ENCODE measurements at places on chromosomes 13 and 19.

DNA sequence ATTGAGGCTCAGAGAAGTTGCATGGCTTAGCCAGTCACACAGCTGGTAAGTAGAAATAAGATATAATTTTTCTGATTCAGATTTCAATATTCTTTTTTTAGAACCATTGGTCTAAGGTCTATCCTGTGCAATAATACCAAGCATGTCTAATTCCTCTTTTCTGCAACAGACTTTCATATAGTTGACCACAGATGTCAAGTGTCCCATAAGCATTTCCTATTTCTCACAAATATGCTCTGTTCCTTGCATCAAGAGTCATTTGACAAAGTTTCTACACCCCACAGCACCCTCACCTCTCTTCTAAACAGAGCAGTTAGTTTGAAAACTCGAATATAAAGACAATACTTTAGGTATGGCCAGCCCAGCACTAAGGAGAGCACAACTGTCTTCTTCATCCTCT lies 26.8 kb upstream of the SACS start:
- DNase-seq: no peak

- peak; percentile 80 for DNase-seq
Observed at GRCh38 chr13:66344805-66345517, 885.2 kb downstream of the PCDH9 start.

DNA sequence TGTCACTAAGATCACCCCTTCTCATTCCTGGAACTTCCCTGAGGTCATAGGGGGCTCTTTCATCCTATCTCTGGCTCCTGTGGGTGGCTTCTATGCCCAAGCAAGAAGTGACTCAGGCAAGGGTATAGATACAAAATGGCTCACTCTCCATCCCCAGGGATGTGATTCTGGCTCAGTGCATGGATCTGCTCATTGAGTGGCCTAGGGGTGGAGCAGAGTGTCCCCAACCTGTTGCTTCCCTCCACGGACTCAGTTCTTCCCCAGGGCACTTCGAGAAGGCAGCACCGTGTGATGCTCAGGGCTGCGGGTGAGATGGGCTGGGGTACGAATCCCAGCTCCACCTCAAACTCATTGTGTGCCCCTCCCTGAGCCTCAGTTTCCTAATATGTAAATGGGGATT lies 136.4 kb downstream of the PTPRS start:
- DNase-seq: no peak

DNA sequence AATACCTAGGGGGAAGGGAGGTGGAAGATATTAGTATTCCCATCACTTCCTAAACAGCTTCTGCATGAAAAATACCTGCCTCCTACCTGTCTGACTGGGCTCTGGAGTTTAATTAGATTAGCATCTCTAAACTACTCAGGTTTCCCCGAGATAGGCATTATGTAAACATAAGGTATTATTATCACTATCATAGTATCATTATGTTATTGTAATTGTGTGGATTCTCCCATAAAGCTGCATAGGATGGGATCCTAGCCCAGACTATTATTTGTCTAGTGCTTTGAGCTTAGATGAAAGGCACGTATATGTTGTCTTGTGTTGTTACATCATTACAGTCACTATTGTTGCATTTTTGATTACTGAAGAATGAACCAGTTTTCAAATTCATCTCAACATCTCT lies 115.2 kb upstream of the SOX21 start:
- no peak for DNase-seq

GRCh38 chr19:39940221-39940833 lies 5.9 kb upstream of the FCGBP start:
- DNase-seq: no peak

GRCh38 chr19:1452802-1453524 lies 3.0 kb downstream of the APC2 start:
- DNase-seq: no peak

DNA sequence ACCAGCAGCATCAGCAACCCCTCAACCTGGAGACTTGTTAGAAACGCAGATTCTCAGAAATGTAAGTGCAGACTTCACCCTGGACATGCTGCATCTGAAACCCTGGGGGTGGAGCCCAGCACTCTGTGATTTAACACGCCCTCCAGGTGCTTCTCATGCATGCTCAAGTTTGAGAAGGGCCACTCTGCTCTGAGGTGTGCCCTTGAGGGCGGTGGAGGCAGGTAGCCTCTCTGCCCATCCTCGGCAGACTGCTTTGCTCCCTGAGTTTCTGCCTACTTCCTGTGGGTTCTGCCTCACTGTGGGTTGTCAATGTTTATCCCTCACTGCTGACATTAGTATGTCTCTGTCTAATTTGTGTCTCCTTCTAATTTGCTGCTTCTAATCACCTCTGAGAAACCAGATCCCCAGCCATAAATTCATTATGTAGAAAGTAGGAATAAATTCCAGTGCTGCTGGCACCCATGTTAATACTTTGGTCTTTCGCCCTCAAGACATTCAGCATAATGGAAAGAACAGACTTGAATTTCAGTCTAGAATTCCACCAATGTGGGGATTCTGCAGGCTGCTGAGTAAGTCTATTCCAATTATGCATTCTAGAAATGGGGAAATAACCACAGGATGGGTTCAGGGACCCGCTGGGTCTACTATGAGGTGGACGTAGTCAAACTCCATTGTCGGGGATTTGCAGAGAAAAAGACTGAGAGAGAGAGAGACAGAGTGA lies 51.3 kb upstream of the CYSLTR2 start:
- no peak for DNase-seq

GRCh38 chr19:12000152-12000981 lies 35.1 kb downstream of the ZNF433 start:
- DNase-seq: no peak

DNA sequence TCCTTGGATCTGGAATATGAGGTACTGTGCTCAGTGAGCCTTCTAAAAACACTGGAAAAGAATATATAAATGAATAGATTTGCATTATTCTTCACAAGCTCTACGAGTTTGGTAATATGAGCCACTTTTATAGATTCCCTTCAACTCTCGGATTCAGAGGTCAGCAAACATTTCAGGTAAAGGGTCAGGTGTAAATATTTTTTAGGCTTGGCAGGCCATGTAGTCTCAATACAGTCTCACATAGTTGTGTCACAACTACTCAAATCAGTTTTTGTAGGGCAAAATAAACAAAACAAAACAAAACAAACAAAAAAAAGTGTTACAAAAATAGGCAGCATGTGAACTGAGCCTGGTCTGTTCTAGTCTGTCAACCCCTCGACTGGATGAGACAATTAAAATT lies 57.4 kb downstream of the PSPC1 start:
- no peak for DNase-seq

DNA sequence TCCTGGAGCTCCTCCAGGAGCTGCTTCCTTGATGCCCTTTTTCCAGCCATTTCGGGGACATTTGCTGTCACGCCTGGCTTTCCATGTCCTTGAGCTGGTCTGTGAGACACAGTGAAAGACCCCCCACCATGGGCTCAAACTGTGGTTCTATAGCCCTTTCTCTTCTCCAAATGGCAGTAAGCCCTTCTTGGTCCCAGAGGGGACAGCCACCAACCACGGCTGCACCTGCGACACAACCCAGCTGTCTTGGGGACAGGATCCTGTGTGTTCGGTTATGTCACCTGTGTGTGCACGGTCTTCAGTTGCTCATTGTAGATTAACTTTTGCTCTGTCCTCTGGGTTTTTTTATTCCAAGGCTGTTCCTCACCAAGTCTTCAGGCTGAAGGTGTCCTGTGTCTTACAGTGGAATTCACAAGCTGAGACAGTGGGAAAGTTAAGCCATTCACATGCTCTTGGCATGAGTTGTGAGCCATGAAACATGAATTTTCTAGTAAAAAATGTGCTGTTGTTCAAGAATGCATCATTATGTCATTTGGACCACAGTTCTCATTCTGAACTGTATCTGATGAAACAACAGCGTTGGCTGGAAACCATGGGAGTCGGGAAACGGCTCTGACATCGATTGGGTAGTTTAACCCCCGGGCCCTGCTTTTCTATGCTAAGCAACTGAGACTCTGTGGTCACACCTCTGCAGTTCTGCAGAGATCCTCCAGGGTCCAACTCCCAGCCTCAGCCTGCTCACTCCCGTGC lies 129.5 kb upstream of the MCF2L start:
- no peak for DNase-seq

DNA sequence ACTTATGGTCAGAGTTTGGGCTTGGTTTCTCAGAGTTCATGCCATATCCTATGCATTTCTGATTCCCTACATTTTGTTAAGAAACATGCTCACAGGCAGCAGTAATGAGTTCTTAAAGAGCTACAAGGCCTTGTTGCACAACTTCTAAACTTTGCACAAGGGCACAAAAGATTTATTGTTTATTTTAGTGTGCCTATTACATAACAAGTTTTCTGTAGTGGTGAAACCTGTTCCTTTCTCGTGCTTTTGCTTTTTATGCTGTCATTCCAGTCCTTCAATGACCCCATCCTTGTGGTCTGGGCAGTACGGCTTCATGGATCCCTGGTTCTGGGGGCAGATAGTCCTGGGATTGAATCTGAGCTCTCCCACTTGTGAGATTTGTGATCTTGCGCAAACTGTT lies 17.8 kb downstream of the ZNF507 start:
- no peak for DNase-seq

GRCh38 chr19:19366434-19367396 lies 38.8 kb upstream of the GATAD2A start:
- DNase-seq: peak; percentile 56

GRCh38 chr19:292951-293350 lies 1.7 kb upstream of the PLPP2 start:
- no peak for DNase-seq

GRCh38 chr13:113794086-113794485 lies 35.1 kb downstream of the TMEM255B start:
- no peak for DNase-seq

- DNase-seq: no peak
Observed at GRCh38 chr19:13705928-13706447, 58.3 kb upstream of the MRI1 start.

- DNase-seq: no peak
Observed at GRCh38 chr19:3097442-3097871, 3.3 kb downstream of the GNA11 start.

DNA sequence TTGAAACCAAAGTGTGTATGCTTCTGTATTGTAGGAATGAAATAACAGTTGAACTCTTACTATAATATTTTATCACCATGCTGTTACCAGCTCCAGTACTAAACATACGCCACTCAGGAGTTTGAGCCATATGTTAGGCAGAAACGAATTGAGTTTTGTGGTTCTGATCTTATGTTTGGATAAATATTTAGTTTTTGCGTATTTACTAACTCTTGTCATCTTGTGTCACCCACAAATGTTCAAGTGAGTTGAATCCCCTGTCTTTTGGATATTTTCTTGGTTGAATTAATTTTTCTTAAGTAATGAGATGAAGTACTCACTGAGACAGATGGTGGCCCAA lies 1.5 kb downstream of the FNDC3A start:
- DNase-seq: no peak

DNA sequence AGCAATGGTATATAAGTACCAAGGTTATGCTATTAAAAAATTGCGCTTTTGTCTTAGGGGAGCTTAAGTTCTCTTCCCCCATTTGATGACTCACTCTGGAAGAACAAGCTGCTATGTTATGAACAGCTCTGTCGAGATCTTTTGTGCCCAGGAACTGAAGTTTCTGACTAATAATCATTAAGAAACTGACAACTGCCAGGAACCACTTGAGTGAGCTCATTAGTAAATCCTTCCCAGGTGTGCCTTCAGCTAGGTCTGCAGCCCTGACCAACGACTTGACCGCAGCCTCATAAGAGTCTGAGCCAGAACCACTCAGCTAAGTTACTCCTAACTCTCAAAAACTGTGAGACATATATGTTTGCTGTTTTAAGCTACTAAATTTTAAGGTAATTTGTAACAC lies 147.8 kb downstream of the SLITRK6 start:
- DNase-seq: no peak

DNA sequence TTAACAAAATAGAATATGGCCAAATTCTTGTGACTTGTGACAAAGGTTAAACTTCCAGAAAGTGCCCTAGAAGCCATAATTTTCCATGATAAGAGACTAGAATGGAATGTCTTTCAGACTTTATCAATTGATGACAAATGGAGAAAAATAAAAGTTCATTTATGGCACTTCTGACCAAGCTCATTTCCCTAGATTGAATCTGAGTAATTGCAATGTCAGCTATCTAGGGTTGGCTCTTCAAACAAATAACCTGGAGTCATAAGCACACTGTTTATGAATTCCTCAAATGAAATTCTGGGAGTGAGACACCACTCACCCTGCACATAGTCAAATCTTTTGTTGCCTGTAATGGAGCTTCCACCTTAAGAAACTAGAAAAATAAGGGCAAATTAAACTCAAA lies 11.4 kb downstream of the ARHGEF7 start:
- DNase-seq: no peak

DNA sequence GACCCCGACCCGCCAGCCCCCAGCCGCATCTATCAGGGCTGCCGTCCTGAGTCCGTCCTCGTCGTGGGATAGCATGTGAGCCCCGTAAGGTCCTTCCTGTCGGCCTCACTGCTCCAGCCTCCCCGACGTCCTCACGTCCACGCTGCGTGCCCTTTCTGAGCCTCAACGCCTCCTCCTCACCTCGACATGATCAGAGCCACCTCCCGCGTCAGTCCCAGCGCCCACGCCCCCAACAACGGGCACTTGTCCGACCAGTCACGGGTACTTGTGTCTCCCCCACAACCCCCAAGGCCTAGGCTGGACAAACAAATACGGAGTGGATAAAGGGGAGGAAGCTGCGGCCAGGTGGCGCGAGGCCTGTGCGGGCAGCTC lies 665 bp downstream of the ZNF497 start:
- no peak for DNase-seq

DNA sequence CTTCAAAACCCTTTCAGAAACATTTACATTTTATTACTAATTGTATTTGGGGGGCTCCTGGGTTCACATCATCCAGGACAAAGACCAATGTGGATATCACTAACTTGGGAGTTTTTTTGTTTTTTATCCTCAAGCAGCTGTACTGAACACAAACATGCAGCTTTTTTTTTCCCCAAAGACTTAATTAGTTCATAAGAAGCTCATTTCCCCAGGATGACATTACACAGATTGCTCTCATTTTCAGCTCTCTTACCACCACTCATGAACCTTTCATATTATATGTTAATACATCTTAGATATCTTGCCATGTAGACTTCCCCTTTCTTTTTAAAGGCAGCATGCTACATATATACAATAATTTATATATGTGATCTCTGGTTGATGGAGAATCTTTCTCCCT lies 118.7 kb upstream of the MAB21L1 start:
- DNase-seq: no peak

DNA sequence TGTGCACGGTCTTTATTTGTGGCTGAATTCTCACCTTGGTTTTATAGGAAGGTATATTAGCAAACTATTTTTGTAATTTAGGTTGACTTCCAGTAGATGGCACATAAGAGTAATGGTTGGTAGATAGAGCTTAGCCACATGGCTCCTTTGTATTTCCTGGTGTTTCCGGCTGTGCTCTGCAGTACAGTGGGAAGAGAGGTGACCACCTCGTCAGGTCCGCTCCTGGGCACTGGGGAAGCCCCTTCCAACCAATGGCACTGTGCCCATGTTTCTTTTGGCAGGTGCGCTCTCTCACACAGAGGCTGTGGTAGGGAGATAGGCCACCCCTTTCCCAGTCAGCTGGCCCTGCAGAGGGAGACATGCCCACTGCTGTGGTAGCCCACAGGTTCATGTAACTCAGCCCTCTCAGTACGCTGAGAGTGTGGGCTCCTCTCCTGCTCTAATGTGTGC lies 74.3 kb upstream of the ATP12A start:
- no peak for DNase-seq
